ENCODE measurements at places on chromosomes 1 and 21.

- no peak for DNase-seq
These were observed 147.8 kb downstream of the TNFSF18 start for GRCh38 chr1:172902861-172903381.

- DNase-seq: no peak
These were observed 24.5 kb upstream of the KIRREL1 start for GRCh38 chr1:157968946-157969345.

- no peak for DNase-seq
These were observed 49.6 kb upstream of the FOXD3 start for GRCh38 chr1:63272811-63273210.

- DNase-seq: no peak
These were observed 21.4 kb downstream of the OPRD1 start for GRCh38 chr1:28833381-28833780.

- DNase-seq: no peak
These were observed at the start of gene IL24 for GRCh38 chr1:206897175-206897574. Gene IL24 (plus strand): TSS chr1:206897443. CDS start chr1:206897833, 390 bp downstream.

DNA sequence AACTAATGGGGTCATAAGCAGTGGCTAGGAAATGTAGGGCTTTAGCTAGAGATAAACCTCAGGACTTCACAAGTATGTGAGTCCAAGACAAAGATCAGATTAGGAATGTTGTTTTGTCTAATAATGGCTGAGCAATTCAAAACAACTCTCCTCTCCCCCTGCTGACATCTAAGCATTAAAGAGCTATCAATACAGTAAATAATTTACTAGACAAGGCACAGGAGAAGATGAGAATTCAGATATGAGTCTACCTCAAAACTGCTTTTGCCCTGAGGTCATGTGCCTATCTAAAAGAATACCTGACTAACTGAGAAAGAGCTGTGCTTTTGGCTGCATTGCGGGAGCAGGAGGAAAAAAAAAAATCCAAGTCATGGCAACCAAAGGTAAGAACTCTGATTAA lies 86.8 kb downstream of the SPATA17 start:
- no peak for DNase-seq

DNA sequence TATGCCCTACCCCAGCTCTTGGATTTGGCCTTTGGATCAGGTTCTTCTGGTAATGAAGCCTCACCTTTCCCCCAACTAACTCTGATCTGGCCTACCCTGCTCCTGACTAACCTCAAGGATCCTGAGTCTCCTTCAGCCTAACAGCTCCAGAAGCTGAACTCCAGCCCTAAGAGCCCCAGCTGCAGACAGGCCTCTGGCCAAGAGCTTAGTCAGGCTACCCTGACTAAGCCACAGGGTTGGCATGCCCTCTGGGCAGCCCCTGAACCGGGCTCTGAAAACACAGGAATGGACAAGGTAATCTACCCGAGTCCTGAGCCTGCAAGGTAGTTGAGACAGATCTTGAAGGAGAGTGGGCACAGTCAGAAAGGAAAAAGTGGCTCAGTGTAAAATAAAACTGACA lies 29.4 kb downstream of the COA7 start:
- DNase-seq: no peak

GRCh38 chr1:61012341-61012761 lies 70.0 kb upstream of the NFIA start:
- no peak for DNase-seq
